ENCODE measurements at places on chromosomes 1 and 21.

GRCh38 chr1:185300152-185300551 lies 16.9 kb downstream of the IVNS1ABP start:
- no peak for DNase-seq

GRCh38 chr1:59768792-59769735 lies 45.7 kb upstream of the HOOK1 start:
- DNase-seq = peak; percentile 64

DNA sequence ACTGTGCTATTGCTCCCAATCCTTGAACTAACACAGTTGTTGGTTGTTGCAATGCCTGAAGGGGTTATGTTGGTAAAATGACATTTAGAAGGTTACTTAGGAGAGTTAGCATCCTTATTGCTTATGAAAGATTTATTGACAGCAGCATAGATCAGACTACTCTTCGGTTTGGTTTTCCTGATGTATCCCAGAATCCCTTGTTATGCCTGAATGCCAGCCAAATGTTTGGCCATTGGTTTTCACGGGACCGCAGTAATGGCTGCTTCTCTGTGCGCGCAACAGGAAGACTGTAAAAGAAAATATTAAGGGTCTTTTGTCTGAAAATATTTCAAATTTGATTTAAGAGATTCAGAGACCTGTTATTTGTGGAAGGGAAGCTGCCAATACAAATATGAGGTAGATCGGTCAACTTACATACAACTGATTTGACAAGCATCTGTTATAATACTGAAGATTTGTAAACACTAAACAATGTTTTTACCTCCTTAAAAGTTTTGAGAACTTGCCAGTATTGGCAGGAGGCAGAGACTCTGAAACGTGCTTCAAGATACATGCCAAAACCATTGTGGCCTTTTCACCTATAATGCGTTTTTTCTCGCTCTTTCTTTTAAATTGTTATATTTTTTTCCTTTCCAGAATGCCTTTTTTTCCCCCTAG lies 8.3 kb downstream of the NFIA start:
- DNase-seq = no peak

DNA sequence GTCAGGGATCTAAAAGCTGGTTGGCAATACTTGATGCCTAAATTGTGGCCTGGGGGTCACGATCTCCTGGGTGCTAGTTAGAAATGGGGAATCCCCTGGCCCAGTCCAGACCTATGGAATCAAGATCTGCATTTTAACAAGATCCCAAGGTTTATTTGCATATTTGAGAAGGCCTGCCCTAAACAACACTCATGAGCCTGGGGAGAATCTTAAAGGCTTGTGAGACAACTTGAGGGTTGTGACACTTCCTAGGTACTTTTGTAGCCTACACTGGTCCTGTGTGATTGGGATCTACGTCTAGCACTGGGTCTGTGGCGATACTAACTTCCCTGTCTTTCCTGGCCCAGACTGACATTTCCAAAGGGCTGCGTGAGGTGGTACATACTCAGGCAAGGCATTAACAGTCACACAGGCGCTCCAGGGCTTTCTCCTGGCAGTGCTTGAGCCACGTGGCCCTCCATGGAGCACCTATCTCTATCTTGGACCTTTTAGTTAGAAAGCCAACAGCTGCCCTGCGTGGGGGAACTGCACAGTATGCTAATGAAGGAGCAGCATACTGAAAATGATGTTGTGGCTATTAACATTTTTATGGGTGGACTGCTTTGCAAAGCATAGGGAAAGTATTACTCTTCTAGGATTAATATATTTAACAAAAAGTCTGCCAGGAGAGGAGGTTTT lies 263.1 kb downstream of the ST6GALNAC3 start:
- no peak for DNase-seq

- DNase-seq = no peak
Measured at GRCh38 chr1:84835169-84835568, 57.8 kb downstream of the LPAR3 start.

DNA sequence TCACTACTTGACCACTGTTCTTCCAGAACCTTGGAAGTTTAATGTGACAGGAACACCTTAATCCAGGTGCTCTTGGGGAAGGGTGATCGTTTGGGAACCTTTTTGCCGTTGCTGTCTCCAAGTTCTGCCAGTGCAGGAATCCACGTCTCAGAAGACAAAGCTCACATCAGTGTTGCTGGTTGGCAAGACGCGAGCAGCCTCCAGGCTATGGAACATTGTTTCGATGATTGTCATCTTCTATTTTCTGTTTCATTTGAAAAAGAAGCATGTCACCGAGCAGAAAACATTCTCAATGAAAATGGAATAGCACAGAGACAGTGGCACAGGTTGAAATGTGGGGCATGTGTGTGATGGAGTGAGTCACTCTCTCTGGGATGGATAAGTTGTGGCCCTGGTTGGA lies 11.7 kb downstream of the STUM start:
- no peak for DNase-seq

DNA sequence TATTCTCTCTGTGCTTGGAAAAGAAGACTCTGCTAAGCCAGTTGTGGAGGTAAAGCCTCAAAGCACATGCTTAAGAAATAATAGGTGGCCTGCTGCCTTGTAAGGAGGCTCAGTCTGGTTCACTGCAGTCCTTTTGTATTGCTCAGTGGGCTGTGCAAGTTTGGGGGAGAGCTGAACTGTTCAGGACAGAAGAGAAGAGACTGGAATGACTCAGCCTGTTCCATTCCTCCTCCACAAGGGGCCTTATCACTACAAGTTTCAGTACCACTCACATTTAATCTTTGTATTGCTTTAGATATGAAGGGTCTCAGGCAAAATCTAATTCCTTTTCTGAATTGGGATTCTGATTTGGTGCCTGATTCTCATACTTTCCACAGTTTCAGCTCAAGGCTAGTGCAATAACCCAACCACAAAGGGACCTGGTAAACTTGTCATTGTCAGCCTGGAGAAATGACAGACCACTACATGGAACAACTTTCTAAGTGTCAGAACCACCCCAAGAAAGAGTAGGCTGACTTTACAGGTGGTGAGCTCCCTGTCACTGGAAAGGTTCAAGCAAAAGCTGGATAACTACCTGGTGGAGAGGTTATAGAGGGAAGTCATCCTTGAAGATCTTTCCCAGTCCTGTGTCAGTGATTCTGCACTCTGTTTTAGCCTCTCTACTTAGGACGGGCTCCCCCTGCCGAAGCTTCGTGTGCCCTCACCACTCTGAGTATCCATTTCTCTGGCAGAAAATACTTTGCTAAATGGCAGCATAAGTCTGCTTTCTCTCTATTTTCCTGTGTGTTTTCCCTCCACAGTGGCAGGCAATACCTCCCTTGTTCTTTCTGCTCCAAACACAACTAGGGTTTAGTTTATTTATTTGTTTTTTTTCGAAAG lies 162.9 kb upstream of the GJB5 start:
- DNase-seq = no peak

DNA sequence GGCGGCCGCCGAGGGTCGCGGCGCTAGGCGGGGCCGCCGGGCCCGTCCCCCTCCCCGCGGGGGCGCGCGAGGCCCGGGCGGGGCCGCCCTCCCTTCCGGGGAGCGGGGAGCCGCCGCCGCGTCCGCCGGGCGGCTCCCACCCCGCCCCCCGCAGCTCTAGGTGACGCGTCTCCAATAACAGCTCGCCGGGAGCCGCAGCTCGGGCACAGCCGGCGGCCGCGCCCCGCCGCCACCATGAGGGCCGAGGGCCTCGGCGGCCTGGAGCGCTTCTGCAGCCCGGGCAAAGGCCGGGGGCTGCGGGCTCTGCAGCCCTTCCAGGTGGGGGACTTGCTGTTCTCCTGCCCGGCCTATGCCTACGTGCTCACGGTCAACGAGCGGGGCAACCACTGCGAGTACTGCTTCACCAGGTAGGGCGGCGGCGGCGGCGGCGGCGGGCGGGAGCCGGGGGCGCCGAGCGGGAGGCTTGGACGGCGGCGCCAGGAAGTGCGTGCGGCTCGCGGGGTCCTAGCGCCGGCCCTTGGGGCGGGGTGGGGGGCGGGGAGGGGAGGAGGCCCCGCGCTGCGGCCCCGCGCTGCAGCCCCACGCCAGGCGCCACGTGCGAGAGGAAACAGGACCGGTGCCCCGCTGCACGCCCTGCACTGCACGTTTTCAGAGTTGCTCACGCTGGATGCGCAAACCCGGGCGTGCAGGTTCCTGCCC lies at the start of gene SMYD2:
Gene SMYD2, plus strand, starts transcription at position 139 of the 699 bp plus-strand sequence. Its CDS starts 96 bp downstream, at position 235.
- peak; percentile 92 for DNase-seq

GRCh38 chr1:170210142-170210541 lies 64.4 kb downstream of the NTMT2 start:
- no peak for DNase-seq

GRCh38 chr1:100720101-100720500 lies 559 bp downstream of the VCAM1 start:
- no peak for DNase-seq

DNA sequence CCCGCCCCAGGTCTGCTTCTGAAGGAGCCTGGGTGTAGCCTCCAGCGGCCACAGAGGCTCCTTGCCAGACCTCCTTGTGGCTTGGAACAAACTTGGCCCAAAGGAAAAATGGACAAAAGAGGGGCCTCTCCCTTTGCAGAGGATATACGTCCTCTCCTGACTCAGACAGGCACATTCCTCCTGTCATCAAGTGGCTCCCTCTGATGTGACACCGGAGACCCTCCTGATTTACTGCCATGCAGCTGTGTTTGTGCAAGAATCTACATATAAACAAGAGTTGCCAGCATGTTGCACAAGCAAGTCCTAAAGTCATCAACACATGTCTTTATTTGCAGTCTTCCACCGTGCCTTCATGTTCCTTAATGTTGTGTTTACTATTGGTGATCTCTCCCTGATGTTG lies 54.1 kb upstream of the F3 start:
- no peak for DNase-seq

DNA sequence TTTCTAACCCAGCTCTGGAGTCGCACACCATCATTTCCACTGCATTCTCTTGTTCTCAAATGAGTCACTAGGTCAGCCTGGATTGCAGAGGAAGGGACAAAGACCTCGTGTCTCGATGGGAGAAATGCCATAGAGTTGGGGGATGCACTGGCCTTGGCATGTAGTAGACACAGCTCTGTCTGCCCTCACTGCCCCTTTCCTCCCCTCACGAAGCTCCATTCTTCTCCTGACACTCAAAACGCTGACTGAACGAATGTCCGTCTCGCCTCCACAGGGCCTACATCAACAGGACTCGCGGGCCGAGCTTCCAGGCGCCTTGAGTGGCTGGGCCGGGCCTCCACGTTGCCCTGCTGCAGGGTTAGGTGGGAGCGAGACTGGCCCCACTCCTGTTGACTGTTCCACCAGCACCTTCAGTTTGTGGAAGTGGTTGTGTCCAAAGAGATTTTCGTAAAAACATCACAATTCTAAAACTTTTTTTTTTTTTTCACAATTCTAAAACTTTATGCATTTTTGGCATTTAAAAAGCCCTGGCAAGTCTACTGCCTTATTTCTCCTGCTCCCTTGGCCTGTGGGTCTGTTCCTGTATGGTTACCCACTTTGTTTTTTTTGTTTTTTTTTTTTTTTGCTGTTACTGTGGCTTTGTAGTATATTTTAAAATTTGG lies 18.8 kb downstream of the PKNOX1 start:
- DNase-seq = no peak

DNA sequence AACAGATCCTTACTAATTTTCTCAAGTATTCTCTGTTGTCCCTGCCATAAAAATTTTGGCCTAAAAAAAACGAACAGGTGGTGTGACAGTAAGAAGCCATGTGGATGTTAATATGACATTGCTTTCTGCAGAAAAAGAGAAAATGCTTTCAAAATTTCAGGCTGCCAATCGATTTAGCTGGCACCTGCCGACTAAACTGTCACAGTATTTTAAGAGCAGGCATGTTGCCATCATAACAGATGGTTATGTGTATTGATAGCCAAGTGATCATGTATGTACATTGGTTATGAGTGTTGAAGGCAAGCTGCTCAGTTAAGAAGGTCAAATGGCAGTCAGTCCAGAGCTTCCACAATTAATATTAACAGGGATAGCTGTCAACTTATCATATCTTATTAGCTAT lies 1017.0 kb downstream of the MRPL39 start:
- DNase-seq = no peak

DNA sequence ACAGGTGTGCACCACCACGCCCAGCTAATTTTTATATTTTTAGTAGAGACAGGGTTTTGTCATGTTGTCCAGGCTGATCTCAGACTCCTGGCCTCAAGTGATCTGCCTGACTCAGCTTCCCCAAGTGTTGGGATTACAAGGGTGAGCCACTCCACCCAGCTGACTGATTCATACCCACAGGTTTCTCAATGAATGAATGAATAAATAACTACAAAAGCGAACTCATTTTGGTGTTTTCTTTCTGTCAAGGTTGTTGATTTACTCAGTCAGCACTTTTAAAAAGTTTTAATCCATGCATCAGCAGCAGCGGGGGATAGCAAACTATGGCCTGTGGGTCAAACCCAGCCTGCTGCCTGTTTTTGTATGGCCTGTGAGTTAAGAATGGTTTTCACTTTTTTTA lies 217.5 kb downstream of the FAF1 start:
- no peak for DNase-seq

DNA sequence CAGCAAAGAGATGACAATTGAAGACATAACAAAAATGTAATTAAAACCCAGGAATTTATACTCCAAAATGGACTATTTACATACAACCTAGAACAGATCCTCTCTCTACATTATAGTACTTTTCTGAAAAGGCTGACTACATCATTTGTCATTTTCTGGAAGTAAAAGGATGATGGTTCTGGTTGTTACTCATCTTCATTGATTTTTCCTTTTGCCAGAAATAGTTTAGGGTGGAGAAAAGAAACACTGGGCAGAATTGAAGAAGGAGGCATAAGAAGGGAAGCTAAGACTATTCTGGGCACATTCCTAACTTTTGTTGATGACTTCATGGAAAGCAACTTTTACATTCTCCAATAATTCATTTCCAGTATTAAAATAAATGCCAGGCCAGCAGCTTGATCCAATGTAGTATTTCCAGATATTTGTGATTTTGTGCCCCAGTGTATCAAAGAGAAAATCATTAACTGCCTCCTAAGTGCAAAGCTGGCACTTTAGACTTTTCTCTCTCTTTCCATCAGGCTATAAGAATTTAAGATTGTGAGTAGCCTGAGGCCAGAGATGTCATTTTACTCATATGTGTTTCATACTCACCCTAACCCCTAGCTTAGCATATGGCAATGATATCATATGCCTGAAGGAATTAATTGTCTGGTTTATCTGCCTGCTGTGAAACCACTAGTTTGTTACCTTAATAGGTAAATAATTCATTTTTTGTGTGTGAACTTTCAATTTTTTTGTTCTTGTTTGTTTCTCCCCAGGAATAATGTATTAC lies 369.5 kb upstream of the LYPLAL1 start:
- DNase-seq = no peak

Measured in stomach (tissue), 19 donors.